ENCODE measurements at places on chromosomes 4 and X.
A peak's percentile ranks its signal among the peaks of the same experiment; 100 is the strongest.

GRCh38 chr4:84439996-84440395 is 59.1 kb downstream of the NKX6-1 start:
- DNase-seq: no peak

DNA sequence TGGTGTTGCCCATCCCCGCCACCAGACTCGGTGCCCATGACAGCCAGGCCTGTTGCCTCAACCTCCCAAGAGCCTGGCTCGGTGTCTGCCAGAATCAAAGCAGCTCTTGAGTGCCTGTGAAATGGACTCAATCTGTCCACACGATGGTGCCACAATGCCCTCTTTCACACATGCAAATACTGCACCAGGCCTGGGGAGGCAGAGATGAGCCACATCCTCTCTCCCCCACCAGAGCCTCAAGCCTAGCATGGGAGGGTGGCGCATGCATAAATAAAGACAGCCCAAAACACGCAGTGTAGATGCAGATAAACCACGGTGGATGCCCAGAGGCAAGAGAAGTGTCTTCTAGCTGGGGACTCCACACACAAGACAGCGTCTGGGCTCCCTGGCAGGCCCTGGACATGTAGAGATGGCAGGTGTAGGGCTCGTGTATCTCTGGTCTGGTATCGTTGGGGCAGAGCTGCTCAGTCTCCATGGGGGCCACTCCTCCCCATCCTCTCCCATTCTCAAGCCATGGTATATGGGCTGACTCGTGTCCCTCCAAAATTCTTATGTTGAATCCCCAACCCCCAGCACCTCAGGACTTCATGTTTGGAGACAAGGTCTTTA is 65.6 kb downstream of the JAKMIP1 start:
- peak; percentile 43 for DNase-seq

DNA sequence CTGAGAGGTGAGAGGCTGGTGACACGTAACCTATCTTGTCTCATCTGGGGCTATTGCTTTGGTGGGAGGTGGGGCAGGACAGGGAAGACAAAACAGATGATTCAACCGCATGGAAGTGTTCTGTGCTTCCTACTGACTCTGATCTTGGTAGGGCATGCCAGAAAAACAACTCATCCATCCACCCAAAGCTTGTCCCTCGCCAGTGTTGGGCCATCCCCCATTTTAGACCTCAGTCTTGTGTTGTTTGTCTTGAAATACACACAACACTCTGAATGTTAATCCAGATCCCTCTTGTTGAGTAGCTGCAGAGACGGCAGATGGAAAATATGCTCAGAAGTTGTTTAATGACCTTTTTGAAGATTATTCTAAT is 377 bp downstream of the CHRNA9 start:
- DNase-seq: no peak

DNA sequence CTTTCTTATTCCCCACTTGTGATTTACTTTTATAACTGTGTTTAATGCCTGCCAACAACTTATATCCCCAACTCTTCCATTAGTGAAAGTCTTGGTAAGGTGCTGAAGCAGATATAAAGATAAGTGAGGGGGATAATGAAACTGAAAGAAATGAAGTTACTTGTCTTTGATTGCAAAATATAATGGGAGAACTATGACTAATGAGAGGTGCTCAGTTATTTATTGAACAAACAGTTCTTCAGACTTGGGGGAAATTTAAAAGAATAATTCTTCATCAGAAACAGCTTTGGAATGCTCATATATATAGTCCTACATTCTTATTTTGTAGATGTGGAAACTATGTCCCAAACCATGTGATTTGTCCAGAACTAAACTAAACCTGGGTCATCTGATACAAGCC is 213.5 kb downstream of the TEX13A start:
- DNase-seq: no peak

- no peak for DNase-seq
These were observed 11.4 kb upstream of the SLC39A8 start for GRCh38 chr4:102356562-102357202.

- no peak for DNase-seq
These were observed 82.6 kb downstream of the PCDH7 start for GRCh38 chr4:30802622-30803323.

- DNase-seq: no peak
These were observed 48.7 kb downstream of the NOP14 start for GRCh38 chr4:2914256-2915126.

DNA sequence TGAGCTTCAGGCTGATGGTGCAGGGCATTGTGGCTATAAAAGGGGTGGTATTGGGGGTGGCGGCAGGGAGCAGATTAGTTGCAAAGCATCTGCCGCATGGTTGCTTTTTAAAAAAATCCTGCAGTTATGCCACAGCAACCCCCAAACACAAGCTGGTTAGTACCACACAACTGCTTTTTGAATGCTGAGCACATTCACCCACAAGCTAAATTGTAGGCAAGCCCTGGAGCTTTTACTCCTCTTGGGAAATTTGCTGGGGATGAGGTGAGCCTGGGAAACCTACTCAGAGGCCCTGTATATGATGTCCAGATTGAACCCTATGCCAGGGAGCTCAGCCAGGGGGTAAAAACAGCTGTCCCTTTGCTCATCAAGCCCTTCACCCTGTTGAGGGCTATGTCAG is 33.8 kb upstream of the TRIM2 start:
- no peak for DNase-seq

GRCh38 chr4:153432965-153433753 is 33.0 kb upstream of the TMEM131L start:
- peak; percentile 71 for DNase-seq

- no peak for DNase-seq
These were observed 516.9 kb downstream of the PDHA2 start for GRCh38 chr4:96356591-96357370.

DNA sequence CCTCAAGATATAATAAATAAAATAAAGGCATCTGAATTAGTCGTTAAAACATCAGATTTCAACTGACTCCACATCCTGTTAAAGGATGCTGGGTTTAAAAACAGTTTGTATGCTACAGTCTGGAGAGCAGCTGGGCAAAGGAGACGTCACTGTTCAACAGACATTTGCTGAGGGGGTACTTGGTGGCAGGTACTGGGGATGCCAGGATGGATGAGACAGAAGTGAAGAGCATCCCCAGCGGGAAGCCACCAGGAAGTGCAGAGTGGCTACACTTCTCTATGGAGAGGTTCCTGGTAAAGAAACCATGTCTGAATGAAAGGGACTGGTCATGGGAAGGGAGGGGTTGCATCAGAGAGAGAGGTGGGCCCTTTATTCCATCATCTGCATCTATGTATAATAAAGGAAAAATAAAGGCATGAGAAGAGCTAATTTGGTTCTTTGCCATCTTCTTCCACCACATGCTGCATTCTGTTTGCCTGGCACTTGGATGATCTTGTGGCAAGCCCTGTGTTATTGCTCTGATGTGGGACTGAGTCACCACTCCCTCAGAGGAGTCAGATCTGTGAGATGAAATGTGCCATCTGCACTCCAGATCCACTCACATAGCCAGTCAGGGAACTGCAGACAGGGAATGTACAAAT is 145.0 kb downstream of the SOWAHB start:
- DNase-seq: no peak

DNA sequence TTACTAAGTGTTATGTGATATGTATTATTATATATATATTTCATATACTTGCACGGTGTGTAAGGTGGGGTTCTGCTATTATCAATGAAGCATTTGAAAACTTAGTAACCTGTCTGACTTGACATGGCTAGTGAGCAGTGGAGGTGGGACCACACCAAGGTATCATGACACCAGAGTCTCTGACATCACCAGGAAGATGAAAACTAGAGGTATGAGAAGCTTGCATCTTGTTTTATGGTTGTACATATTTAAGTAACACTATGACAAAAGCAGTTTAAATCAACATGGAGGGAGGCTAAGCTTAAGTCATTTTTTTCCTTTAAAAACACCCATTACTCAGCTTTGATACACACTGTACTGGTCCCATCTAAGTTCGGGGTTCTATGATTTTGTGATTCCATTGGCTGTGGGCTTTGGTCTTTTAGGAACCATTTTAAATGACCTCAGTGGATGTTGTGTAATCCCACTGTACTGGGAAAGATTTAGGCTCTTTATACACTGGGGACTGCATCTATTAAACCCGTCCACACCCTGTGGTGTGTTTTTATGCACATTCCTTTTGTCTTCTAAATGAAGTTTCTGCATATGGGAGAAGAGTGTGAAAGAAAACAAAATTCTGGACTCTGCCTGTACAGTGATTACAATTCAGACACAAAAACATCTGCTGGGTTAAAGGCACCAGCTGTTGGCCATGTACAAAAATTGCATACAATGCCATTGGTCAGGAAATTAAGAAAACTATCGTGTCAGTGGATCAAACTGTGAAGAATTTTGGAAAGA is 570.6 kb downstream of the SPRY1 start:
- no peak for DNase-seq

DNA sequence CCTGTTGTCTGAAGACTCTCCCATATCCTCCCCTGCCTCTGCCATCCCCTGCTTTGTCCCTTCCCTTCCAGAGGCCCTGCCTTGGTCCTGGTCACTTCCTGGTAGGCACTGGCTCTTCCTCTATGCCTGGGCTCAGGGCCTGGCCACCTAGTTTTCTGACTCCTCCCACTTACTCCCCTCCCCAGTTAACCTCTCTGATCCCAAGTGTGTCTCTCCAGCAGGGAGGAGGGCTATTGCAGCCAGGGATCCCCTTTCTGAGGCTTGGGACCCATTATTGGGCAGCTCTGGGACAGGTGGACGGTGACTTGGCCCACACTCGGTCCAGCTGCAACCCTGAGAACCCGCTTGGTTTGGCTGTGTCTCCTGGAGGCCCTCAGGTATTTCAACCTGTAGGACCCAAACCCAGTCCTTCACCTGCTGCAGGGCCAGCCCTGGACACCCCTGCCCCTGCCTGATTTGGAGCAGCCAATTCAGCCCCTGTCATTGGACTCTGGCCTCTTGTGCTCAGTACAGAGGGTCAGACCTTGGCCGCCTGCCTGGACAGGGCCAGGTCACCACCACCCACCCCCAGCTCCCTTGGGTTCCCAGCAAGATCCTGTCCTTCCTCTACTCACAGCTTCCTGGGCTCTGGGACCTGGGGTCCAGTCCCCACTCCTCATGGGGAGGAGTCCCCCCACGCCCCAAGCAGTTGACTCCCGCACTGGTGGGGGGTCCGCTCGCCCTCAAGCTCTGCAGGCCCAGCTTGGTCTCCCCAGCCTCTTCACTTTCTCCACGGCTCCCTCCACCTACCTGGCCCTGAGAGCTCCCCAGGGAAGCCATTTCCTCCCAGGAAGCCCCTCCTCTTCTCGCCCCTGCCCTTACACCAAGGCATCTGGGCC is 1.1 kb upstream of the SH3BP2 start:
- no peak for DNase-seq

DNA sequence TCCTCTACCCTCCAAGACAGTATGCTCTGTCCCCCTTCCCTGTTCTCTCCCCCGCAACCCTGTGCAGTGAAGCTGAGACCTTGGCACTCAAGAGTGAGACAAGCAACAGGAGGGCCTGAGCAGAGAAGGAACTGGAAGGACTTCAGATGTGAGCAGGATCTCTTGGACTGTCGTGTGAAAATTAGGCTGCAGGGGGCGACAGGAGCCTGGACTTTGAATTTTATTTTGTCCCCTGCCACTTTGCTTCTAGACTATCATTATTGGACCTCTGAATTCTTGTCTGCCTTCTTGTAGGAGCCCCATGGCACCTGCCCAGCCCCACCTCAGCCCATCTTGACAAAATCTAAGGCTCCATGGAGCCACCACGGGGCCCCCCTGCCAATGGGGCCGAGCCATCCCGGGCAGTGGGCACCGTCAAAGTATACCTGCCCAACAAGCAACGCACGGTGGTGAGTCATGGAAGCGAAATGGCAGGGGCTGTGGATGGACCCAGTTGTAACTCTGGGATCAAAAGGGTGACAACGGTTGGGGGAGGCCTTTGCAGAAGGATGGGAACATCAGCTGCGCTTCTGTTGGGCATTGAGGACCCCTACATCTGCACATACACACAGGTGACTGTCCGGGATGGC is 1.7 kb downstream of the ARAF start:
- peak; percentile 38 for DNase-seq

- DNase-seq: no peak
These were observed 188.5 kb upstream of the FTHL17 start for GRCh38 chrX:31260351-31260750.

DNA sequence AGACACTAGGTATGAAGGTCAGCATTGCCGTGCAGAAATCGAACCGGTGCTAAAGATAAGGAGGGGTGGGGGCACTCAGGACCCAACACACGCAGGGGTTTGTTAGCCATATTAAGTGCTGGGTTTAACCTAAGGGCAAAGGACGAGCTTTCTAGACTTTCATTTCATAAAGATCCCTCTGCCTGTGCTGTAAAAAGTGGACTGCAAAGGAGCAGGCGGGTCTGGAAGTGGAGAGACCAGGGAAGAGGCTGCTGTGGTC is 1.3 kb downstream of the CASP3 start:
- no peak for DNase-seq

GRCh38 chrX:3362956-3363355 is 16.5 kb upstream of the MXRA5 start:
- DNase-seq: no peak

GRCh38 chr4:184825141-184825895 is 450 bp downstream of the ACSL1 start:
- DNase-seq: peak; percentile 67

DNA sequence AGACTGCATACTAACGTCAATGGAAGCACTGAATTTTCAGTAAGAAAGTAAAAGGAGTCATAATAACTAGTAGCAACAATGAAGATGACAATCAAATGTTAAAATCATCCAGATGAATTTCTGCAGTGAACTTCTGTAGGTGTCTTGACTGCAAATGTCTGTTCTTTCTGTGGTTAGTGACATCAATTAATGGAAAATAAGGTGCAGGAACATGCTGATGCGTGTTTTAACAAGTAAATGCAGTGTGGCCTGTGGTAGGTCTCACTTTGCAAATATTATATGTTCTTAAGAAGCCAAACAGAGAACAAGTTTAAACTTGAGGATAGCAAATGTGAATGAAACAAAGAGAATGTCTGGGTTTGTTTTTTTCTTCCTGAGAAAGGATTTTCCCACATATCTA is 2.6 kb upstream of the DTHD1 start:
- no peak for DNase-seq

DNA sequence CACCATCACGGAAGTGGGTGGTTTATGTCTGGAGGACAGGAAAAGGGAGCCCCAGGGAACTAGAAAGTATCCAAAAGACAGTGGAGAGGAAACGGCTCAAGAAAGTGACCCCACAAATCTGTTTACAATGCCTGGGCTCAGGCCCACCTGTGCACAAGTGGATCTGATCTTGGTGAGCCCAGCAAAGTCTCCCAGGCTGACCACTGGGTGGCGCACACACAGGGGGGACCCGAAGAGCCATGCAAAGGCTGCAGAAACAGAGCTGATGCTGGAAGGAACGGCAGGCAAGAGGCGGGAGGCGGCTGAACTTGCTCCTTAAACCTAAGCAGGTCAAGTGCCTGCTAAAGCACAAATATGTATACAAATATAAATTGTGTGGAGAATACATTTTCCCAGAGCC is 9.6 kb downstream of the HAUS7 start:
- DNase-seq: peak; percentile 69

- no peak for DNase-seq
These were observed 186.3 kb downstream of the MOSPD2 start for GRCh38 chrX:15059474-15059873.

DNA sequence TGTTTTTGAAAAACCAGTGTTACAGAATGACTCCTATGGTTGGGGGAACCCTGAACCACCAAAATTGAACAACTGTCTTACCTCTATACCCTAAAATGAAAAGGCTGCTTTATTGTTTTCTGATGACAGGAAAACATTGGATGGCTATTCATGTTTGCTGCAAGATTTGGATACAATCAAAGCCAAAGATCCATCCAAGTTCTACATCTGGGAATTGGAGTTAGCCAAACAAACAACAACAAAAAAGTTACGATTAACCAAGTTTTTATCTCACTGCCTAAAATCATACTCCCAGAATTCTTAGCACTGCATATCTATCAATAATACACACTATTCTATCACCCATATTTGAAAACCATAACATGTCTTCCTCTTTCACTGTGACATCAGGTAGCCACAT is 349.7 kb upstream of the SLC7A11 start:
- DNase-seq: no peak
